ENCODE measurements at places on chromosomes 1 and 21. TPM values are rescaled to one million over a fixed set of nuclear protein-coding genes. Genes with fewer than 3 reads are reported as not detected.

- no peak overlapping the region for H3K4me3 ChIP-seq
- H3K27me3 ChIP-seq: no peaks in the 10 kb centered on the region
- DNase-seq: no peak
- no peak overlapping the region for H3K27ac ChIP-seq
- H3K36me3 ChIP-seq: no peaks in the 10 kb centered on the region
Measured at GRCh38 chr1:22788254-22788661, 77.6 kb downstream of the EPHB2 start.

- peak; percentile 52 for DNase-seq
- H3K4me3 ChIP-seq: peak overlapping the region; percentile 97
- peaks cover 47% of the 10 kb centered on the region for H3K27me3 ChIP-seq
- no peak overlapping the region for H3K27ac ChIP-seq
- peaks cover 20% of the 10 kb centered on the region for H3K4me1 ChIP-seq
- H3K36me3 ChIP-seq: no peaks in the 10 kb centered on the region
Measured at GRCh38 chr1:101238031-101238628, 1.3 kb downstream of the S1PR1 start.

- H3K4me3 ChIP-seq: no peak overlapping the region
- H3K27ac ChIP-seq: no peak overlapping the region
- H3K27me3 ChIP-seq: no peaks in the 10 kb centered on the region
- no peaks in the 10 kb centered on the region for H3K4me1 ChIP-seq
Measured at GRCh38 chr1:222204475-222204874, 343.4 kb downstream of the HHIPL2 start.

OR10K1 gene
- not detected for polyA plus RNA-seq

PLA2G2C gene
- not detected for polyA plus RNA-seq

IFI44 gene
- not detected for polyA plus RNA-seq

FYB2 gene
- not detected for polyA plus RNA-seq
